ENCODE measurements at places on chromosomes 16 and 17. TPM values are rescaled to one million over a fixed set of nuclear protein-coding genes. Genes with fewer than 3 reads are reported as not detected.

DNA sequence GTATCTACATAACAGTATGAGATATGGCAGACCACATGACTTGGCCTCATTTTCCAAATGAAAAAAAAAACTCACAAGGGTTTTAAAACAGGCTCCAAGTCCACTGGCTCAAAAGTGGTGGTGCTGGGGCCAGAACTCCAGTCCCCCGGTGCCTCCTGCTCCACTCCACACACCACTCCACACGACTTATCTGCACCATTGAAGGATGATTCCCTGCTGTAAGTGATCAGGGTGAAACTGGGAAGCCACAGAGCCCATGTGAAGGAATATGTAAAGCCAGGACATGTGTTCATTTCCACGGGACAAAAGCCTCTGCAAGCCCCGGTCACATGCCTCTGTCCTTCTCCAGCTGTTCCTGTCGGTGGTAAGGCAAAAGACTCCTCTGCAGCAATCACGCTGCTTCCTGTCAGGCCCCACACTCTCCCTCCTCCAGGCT is 97.2 kb downstream of the ZNF18 start:
- H3K4me1 ChIP-seq, result no peaks in the 10 kb centered on the region
- H3K4me3 ChIP-seq, result no peak overlapping the region
- H3K36me3 ChIP-seq, result no peaks in the 10 kb centered on the region
- no peak for DNase-seq
- H3K27me3 ChIP-seq, result no peaks in the 10 kb centered on the region

DNA sequence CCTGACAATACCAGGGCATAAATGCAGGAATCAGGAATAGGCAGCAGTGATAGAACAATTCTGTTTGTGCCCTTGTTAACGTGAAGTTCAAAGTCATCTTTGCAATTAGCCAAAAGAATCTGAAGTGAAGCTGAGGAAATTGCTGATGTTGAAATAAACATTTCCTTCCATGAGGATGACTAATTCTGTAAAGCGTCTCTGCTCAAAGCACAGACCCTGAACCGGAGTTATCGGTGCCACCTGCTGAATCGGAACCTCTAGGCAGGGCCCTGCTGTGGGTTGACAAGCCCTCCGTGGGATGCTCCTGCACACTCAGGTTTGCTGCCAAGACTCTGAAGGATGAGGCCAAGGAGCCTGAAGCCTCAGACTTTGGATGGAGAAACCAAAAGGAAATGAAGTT is 37.0 kb upstream of the CDH1 start:
- peaks cover 2% of the 10 kb centered on the region for H3K4me1 ChIP-seq
- peak; percentile 10 for DNase-seq
- H3K36me3 ChIP-seq, result no peaks in the 10 kb centered on the region
- H3K4me3 ChIP-seq, result no peak overlapping the region

DNA sequence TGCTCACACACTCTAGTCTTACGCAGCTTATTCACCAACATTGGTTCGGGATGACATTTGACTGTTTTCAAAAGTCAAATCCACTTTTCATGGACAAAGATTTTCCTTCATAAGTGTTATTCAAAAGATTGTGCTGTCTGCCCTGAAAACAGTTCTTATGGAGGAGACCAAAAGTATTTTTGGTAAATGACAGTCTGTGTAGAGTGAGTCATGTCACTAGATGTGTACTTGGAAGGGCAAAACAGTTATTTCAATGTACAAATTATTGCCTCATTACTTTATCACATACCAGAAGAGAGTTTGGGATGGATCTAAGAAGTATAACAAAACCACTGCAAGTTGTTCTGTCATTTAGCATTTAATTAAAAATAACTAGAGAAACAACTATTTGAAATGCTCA is 265.6 kb downstream of the CDH13 start:
- H3K36me3 ChIP-seq, result no peaks in the 10 kb centered on the region
- H3K27me3 ChIP-seq, result no peaks in the 10 kb centered on the region
- no peak overlapping the region for H3K4me3 ChIP-seq
- H3K4me1 ChIP-seq, result peaks cover 7% of the 10 kb centered on the region
- DNase-seq, result no peak

DNA sequence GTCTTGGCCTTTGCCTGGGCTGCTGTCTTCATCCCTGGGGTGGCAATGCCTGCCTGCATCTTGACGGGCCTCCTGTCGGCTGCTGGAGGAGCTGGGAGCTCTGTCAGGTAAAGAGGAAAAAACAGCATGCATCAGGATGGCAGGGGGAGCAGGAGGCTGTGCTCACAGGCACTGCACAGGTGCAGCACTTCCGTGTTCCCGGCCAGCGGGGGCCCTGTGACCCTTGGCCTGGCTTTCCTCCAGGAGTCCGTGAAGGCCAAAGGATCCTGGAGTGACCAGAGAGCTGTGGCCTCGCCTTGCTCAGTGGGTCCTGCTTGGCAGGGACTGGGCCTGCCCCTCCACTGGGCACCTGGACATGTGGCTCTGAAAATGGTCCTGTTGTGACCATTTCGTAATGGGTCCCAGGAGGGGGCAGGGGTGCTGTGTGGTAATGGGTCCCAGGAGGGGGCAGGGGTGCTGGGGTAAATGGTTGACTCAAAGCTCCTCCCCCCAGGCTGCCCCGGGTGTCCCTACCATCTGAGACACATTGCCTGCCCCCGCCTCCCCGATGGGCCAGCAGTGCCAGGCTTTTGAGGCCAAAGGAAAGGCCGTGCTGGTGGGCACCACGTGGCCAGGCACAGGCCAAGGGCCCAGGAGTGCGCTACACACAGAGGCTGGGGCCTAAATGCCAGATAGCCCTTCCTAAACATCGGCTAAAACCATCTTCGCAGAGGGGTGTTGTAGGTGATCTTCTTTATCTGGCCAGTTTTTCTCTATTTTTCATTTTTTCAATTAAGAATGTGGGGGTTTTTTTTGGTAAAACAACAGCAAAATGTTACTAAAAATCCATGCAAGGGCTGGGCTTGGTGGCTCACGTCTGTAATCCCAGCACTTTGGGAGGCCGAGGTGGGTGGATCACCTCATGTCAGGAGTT is 4.0 kb upstream of the FASN start:
- H3K27me3 ChIP-seq, result no peaks in the 10 kb centered on the region
- DNase-seq, result no peak
- no peaks in the 10 kb centered on the region for H3K36me3 ChIP-seq
- H3K4me1 ChIP-seq, result peaks cover 21% of the 10 kb centered on the region

DNA sequence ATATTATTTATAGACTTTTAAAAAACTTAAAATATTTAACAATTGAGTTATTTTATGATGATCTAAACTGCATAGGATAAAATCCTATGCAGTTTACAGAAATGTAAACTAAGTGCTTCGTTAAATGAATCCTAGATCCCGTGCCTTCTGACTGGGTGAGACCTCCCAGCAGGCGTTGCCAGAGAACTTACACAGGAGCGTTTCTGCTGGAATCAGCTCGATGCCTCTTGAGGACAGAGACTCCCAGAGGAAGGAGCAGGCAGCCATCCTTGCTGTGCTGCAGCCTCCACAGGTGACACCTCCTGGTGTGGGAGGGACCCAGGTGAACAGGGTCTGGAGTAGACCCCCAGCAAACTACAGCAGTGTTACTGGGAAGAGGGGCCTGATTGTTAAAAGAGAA is 160.4 kb downstream of the WWOX start:
- no peaks in the 10 kb centered on the region for H3K27me3 ChIP-seq
- no peak overlapping the region for H3K27ac ChIP-seq
- H3K4me1 ChIP-seq, result no peaks in the 10 kb centered on the region
- DNase-seq, result no peak
- no peak overlapping the region for H3K4me3 ChIP-seq

The SEPTIN12 gene
- total RNA-seq, result not detected

The LYRM1 gene
- total RNA-seq, result 43.6 TPM

- no peak overlapping the region for H3K27ac ChIP-seq
- no peaks in the 10 kb centered on the region for H3K27me3 ChIP-seq
- no peak overlapping the region for H3K4me3 ChIP-seq
- DNase-seq, result no peak
These were observed 12.0 kb downstream of the LRRC37B start for GRCh38 chr17:32019228-32019627.

GRCh38 chr17:13415871-13416416 is 185.8 kb downstream of the HS3ST3A1 start:
- no peaks in the 10 kb centered on the region for H3K36me3 ChIP-seq
- H3K27ac ChIP-seq, result peak overlapping the region; percentile 17
- no peaks in the 10 kb centered on the region for H3K27me3 ChIP-seq

DNA sequence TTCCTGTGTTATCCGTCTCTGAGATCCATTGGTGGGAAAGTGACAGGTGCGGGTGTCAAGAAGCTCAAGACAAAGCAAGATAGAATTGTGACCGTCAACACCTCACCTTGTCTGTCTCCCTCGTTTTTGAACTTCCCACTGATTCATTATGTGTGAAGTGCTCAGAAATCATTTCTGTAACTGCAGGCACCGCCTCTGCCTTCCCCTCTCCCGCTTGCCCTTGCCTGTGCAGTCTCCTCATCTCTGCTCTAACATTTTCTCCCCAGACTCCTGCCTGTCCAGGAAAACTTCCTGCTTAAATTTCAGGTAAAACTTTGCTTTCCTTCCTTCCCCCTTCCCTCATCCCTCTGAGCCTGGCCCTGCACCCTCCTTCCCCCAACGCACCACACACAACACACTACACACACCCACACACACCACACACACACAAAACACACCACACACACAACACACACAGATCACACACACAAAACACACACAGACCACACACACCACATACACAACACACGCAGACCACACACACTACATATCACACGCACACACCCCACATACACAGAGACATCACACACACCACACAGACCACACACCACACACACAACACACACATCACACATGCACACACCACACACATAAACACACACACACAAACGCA is 25.7 kb downstream of the CALB2 start:
- DNase-seq, result no peak
- peaks cover 3% of the 10 kb centered on the region for H3K27me3 ChIP-seq
- H3K4me3 ChIP-seq, result no peak overlapping the region
- no peaks in the 10 kb centered on the region for H3K36me3 ChIP-seq
- no peak overlapping the region for H3K27ac ChIP-seq

The MYO1C gene
- total RNA-seq, result 196 TPM

Data from IMR-90 (cell line).